Left lobe of liver (tissue), 2 donors: ENCODE measurements at places on chromosomes 6 and 20.

- no peak for DNase-seq
Measured at GRCh38 chr6:6943421-6943820, 164.3 kb upstream of the RREB1 start.

DNA sequence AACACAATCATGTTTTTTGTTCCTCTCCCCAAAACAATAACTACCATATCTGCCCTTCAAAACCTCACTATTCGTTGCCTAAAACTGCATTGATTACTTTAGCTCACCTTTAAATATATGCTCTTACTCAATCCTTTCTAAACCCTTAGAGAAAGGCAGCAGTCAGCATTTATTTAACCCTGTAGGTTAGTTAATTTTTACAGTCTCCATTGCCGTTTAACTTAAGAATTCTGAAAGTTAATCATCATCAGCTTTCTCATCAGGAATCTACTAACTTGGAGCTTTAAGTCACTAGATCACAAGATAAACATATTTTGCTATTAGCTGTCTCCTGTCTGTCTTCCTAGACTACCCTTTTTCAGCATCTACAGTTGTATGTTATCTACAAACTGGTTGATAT is 991.9 kb downstream of the EPHA7 start:
- no peak for DNase-seq

DNA sequence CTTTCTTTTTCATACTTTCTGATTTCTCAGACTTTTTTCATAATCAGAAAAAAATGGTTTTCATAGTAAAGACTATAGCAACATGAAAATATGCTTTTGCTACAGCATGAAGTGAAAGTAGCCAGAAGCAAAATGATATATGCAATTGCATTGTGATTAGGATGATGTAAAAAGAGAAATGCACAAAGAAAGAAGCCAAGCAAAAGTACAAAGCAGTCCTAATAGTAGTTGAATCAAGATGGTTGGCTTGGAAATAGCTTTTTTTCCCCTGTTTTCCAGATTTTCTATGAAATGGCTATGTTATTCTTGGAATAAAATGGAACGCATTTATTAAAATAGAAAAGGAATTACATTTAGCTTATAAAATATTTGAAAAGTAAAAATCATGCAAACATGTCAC is 77.3 kb downstream of the SEL1L2 start:
- DNase-seq = no peak

GRCh38 chr6:45923831-45924391 is 91.7 kb downstream of the CLIC5 start:
- DNase-seq = no peak

DNA sequence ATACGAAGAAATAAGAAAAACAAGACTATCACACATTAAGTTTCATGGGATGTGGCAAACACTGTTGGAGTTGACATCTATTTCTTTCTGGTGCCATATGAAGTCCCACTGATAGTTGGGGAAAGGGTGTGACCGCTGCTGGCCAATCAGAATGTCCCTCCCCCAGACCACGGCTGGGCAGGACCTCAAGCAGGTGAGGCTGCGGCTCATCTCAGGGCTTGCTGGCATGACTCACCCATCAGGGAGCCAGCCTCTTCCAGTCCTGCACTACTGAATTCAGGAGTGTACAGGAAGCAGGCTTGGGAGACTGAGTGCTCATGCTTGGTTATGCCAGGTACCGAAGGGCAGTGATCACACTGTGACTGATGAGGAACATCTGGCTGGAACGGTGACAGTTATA is 18.9 kb downstream of the PREP start:
- no peak for DNase-seq

DNA sequence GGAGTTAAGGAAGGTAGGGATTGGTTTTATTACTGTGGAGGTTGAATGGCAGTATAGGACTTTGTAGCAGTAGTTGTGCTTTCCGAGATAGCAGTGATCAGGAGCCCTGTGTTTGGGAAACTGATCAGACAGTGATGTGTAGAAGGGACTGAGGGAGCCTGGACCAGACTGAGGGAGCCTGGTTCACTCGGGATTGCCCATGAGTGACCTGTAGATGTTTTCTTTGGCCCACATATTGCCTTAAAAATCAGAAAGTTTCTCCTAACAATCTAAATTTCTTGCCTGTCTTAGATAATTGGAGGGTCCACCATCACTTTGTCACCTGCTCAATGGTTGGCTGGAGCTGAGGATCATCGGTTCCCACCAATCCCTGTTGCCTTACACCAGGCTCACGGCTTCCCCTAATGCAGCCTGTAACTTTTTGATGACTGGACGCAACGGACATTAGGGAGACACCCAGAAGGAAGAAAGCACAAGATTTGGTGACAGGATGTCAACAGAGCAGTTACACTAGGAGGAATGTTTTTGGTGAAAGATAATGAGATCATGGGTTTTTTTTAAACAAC is 1.1 kb downstream of the CDS2 start:
- peak; percentile 37 for DNase-seq

DNA sequence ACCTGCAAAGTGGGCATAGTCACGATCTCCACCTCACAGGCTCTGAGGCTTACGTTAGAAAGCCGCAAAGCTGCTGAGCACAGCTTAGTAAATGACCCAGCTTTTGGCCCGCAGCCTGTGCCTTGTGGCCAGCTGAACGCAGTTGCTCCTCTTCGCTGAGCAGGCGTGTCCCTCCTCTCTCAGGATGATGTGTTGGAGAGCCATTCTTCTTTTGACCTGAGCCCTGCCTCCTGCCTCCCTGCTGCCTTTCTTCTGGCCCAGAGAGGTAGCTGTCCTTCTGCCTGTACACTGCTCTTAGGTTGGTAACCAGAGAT is 47.6 kb upstream of the MYL9 start:
- DNase-seq = no peak

DNA sequence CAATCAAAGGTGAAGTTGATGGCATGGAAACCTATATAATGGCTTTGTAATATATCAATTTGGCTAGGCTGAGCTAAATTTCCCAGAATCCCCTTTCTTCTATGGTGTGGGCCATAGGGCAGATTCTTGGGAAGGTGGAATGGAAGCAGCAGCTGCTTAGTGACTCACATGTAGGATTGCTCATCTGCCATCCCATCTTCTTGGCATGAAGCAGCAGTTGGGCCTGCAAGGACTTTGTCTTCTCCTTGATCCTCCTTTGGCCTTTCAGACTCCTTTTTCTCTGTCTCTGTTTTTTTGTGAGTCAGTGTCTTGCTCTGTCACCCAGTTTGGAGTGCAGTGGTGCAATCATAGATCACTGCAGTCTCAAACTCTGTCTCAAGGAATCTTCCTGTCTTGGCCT is 52.6 kb upstream of the CEP162 start:
- no peak for DNase-seq

GRCh38 chr20:41418031-41418430 is 51.4 kb upstream of the EMILIN3 start:
- no peak for DNase-seq

GRCh38 chr6:103783329-103783728 is 1076.4 kb downstream of the HACE1 start:
- no peak for DNase-seq

DNA sequence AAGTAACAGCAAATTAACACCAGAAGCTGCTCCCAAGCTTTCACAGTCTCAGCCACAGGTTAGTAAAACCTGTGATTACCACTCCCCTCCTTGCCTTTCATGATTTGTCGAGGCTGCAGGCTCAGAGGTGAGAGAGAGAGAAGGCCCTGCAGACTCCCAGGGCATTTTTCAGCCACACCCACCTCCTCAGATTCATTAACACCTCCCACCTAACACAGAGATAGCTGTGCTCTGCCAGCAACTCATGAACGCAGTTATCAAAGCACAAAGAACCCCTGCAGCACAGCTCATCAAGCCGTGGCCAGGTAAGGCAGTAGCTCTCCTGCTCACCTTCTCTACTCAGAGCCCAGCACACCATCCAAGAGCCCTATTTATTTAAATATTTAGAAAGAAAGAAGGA is 27.1 kb downstream of the F13A1 start:
- DNase-seq = no peak

GRCh38 chr6:56009636-56010035 is 134.2 kb upstream of the BMP5 start:
- no peak for DNase-seq

DNA sequence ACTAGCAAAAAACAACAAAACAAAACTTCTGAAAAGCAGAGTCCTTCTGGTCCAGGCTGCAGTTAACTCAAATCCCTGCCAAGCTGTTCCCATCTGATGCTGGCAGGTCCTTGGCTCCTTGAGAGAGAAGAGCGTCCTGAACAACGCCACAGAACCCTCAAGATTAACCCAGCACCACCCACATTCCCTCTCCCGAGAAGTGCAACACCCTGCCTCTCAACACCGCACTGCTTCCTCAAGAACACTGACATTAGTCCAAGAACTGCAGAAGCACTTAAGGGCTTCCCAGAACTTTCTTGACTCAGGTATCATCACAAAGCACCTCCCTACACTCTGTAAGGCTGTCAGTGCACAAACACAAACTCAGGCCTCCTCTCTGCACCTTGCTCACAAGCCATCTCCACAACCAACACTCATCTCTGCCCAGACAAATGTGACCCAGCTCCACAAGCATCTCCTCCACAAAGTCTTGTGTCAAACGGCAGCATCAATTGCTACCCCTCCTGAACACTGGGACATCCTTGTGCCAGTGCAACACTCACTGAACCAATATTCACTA is 7.5 kb downstream of the MRPL14 start:
- DNase-seq = no peak

DNA sequence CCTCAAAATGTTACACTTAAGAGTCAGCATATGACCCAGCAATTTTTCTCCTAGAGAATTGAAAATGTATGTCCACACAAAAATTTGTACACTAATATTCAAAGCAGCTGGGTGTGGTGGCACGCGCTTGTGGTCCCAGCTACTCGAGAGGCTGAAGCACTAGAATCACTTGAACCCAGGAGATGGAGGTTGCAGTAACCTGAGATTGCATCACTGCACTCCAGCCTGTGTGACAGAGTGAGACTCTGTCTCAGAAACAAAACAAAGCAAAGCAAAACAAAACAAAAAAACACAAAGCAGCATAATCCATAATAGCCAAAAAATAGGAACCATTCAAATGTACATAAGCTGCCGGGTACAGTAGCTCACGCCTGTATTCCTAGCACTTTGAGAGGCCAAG is 1.6 kb upstream of the RPF2 start:
- no peak for DNase-seq

DNA sequence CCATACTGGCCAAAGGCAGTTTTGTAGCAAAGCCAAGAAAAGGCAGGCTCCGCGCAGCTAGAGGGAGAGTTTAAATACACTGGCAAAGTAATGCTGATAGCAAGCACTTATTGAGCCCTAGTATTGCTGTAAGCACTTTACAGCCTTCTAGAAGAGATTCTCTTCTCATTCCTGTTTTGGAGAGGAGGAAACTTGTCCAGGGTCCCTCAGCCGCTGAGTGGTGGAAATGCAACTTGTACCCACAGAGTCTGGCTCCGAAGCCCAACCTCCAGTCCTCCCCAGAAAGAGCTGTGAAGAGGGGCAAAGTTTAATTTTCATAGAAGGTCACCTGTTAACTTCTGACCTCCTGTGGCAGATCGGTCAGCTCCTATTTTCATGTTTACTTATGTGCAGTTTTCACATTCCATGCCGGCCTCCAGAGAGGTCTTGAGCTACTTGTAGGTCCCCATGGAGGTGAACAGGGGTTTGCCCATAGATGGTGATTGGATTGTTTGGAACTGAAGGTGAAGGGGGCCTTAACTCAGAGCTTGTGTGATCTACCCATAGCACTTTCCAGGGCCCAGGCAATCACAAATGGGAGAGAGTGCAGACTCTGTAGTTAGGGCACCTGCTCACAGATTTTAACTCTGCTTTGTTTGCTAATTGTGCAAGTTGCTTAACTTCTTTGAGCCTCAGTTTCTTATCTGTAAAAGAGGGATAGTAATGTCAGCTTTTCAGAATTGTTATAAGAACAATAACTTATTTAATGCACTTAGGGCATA is 70.7 kb downstream of the LYRM2 start:
- DNase-seq = peak; percentile 66

- no peak for DNase-seq
Measured at GRCh38 chr6:134535831-134536230, 217.9 kb upstream of the SGK1 start.

GRCh38 chr6:81977486-81977885 is 225.0 kb upstream of the TENT5A start:
- no peak for DNase-seq

DNA sequence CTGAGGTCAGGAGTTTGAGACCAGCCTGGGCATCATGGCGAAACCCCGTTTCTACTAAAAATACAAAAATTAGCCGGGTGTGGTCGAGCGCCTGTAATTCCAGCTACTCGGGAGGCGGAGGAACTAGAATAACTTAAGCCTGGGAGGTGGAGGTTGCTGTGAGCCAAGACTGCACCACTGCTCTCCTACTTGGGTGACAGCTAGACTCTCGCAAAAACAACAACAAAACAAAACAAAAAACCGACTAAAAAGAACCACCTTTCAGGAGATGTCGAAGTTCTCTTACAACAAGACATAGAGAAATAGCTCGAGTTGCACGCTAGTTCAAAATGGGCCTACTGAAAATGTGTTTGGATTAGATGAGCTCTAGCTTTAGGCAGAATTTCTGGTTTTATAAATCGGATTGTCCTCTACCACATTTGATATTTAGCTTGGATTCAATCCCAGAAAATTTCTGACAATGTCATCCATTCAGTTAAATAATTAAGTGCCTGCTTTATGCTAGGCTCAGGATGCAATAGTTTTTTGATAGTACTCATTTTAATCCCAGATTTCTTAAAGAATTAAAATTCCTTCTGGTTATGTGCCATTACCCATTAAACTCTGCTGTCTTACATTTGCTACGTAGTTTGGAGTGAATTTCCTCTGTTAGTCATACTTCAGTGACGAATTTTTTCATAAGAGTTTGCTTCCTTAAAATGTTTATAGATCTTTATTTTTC is 137.5 kb upstream of the SHLD1 start:
- no peak for DNase-seq

- no peak for DNase-seq
Measured at GRCh38 chr6:110419028-110419739, 3.8 kb upstream of the DDO start.

DNA sequence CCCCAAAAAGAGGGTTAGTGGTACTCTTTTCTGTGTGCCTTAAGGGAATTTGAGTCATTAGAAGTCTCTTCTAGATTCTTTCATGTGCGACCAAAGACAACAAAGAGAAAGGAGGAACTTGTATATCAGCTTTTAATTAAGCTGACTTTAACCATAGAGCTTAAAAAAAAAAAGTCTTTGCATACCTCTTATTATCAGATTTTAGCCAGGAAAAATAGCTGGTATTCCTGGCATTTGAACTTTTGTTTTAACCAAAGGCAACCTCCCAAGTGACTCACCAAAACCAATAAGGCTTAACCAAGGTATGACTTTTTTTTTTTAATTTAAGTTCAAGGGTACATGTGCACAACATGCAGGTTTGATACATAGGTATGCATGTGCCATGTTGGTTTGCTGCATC is 375.0 kb downstream of the CDC5L start:
- no peak for DNase-seq

- DNase-seq = no peak
Measured at GRCh38 chr20:37726971-37727956, 33.4 kb downstream of the CTNNBL1 start.

DNA sequence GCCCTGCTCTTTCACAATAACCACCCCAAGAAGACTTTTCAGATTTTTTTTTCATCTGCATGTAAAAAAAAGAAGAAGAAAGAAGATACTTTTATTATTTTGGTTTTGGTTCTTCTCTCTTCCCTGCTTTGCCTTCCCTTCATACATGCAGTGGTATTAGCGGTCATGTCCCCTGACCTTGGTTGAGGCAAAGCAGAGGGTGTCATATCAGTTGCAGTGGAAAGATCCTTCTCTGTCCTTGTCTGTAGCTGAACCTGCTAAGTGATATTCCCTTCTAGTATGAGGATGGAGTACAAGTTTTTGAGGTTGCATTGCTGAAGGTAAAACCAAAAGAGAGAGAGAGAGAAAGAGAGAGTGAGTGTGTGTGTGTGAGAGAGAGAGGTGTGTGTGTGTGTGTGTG is 345.7 kb downstream of the UTRN start:
- no peak for DNase-seq
